Cerebellar nuclear complex (tissue), 1 donor: ENCODE measurements at places on chromosomes 2 and 18.

GRCh38 chr2:53210538-53210937, 557.1 kb upstream of the CHAC2 start:
- no peak for DNase-seq

DNA sequence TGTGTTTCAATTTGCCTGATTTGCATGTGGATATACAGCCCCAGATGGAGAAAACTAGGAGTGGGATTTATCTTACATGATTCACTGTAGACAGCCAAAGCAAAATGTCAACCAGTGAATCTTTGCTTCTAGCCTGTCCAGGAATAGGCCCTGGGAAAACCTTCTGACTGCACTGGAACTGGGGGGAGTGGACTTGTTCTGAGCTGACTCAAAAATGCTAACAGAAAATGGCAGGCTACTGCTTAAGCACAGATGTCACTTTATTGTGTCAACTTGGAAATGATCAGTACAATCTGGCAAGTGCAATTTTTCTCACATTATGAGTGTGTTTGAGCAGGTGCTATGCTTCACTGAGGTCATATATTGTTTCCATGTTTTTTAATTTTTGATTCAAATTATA, 593.7 kb downstream of the NRXN1 start:
- peak; percentile 2 for DNase-seq

GRCh38 chr2:236612737-236613136, 43.1 kb downstream of the ACKR3 start:
- no peak for DNase-seq

GRCh38 chr2:128086244-128086643, 4.8 kb upstream of the UGGT1 start:
- no peak for DNase-seq

- DNase-seq = no peak
These were observed 176.3 kb downstream of the ANAPC1 start for GRCh38 chr2:111707700-111708099.

DNA sequence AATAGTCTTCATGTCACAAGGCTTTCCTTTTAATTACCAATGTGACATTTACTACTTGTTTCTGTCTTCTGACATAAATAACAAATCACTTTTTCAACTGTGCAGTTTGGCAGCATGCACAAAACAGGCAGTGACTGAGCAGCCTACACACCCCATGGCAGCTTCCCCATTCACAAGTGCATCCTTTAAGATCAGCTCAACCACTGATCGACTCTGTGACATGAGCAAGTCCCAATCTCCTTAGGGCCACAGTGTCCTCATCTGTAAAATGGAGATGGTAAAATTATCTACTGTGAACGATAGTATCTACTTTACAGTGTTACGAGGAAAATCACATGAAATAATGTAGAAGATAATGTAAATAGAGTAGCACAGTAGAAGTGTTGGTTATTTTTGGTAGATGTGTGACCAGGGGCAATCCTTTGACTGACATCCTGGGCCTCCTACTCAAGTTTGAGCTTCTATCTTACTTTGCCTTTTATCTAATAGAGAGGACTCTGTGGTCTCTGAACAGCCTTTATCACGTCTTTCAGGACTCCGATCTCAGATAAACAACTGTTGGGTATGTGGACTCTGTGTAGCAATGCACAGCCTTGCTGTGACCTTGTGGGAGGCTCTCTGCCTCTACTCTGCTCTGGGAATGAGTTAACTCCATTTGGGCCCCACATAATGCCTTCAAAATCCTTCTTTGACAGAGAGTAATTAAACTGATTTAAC, 120.6 kb downstream of the PIGN start:
- DNase-seq = no peak

- DNase-seq = no peak
These were observed 82.1 kb upstream of the CCDC141 start for GRCh38 chr2:179132076-179132475.

DNA sequence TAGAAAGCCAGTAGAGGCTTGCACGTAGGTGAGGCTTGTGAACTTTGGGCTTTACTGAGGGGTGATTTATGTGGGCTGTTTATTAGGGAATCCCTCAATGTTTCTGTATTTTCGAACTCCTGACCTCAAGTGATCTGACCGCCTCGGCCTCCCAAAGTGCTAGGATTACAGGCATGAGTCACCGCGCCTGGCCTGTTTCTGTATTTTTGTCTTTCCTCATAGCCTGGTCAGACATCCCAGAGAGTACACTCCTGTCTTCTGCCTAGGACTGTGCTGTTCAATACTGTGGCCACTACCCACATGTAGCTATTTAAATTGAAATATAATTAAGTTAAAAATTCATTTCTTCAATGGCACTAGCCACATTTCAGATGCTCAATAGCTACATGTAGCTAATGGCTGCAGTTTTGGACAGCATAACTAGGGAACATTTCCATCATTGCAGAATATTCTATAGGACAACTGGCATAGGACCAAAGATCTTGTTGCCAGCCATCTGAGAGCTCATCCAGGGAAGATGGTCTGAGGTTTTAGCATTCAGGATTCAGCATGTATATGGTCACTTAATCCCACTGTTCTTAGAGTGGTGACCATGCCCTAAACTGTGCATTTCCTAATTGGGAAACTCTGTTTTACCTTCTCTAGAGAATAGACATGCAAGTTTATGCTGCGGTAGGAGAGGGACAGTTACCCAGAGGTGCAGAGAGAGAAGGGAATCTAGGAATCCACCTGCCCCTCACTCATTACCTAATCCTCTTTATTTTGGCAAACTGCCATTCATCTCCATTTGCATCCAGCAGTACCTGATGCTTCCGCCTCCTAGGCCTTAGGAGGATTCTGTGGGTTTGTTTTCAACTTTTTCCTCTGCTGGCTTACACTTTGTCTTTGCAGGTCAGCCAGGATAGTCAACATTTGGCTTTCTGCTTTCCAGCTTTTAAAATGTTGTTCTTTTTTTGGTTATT, 64.4 kb downstream of the LCLAT1 start:
- DNase-seq = no peak

- peak; percentile 8 for DNase-seq
These were observed 31.7 kb upstream of the UBXN4 start for GRCh38 chr2:135709992-135710391.

GRCh38 chr2:47218066-47218581, 63.0 kb upstream of the STPG4 start:
- DNase-seq = no peak

DNA sequence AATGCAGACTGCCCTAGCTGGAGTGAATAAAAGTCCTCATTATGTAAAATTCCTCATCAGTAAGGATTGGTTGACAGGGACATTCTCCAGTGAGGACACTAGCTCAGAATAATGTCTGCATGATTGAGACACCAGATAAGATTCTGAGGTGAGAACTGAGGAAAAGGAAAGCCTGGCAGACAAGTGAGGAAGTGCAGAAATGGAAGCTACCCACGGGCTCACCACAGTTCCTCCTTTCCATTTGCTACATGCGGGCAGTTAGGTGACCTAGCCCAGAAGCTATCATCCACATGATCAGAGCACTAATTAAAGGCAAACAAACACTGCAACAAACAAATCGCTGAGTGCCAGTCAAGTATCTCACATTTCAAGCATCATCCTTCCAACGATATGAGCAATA, 27.7 kb downstream of the NETO1 start:
- no peak for DNase-seq

DNA sequence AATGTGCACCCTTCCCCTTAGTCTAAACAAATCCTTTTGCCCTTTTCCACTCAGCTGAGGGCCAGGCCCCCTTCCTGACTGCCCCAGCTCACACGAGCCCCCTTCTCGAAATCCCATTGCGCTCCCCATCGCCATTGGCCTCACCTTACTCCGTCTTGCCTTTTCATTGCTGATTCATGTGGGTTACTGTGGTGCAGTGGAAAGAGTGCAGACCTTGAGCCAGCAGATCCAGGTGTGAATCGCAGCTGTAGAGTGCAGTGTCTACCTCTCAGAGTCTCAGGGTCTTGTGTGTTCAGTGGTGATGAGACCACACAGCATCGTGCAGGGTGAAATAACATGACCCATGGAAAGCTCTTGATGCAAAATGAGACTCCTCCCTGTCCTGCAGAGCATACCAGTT, 132.4 kb upstream of the APCDD1 start:
- no peak for DNase-seq

DNA sequence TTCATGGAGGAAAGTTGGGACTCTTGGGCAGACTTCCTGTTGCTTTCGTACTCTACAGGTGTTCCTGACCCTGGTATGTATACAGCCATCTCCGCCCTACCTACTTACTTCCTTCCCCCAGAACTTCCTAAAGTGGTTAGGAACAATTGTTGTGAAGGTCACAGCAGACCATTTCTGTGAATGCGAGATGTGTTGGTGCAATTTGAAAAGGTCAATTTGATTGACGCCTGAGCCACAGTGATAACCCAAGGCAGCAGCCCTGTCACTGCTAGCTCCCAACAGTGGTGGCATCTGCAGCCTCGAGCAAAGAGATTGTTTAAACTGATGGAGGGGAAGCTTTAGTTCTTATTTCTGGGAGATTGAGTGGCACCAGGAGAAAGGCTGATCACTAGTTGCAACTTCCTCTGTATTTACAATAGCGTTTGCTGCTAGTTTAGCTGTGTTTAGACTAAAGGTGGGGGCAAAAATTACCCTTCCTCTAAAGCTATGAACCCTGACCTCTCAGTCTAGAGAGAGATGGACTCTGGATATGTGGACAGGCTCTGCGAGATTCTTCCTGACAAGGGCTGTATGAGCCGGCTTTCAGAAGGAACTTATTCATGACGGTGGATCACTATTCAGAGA, 78.3 kb upstream of the MAP4K3 start:
- DNase-seq = no peak

- no peak for DNase-seq
These were observed 8.5 kb downstream of the OTX1 start for GRCh38 chr2:63058921-63059792.

DNA sequence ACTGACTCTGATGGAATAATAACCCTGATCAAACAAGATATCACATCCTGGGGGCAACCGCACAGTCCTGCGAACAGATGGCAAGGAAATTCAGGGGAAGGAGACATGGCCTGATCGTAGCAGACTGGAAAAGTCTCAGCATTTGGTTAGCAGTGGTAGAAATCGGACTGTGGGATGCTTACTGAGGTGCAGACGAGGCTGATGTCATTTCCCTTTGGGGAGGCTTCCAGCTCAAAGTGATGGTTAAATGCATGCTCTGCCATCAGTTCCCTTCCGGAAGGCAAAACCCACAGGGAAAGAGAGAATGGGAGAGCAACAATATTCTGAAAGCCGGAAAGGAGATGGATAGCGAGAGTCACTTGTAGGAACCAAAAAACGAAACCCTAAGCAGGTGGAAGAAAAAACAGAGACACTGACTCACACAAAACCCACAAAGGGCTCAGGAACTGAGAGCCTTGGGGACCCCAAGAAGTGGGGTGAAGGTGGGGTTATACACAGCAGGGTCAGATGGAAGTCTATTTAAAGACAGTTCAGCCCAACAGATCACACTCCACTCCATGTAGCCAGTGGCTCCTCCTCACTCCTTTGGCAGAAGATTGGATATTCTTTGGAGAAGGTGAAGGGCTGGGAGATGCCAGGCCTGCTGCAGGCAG, 93.1 kb downstream of the INPP5D start:
- no peak for DNase-seq

DNA sequence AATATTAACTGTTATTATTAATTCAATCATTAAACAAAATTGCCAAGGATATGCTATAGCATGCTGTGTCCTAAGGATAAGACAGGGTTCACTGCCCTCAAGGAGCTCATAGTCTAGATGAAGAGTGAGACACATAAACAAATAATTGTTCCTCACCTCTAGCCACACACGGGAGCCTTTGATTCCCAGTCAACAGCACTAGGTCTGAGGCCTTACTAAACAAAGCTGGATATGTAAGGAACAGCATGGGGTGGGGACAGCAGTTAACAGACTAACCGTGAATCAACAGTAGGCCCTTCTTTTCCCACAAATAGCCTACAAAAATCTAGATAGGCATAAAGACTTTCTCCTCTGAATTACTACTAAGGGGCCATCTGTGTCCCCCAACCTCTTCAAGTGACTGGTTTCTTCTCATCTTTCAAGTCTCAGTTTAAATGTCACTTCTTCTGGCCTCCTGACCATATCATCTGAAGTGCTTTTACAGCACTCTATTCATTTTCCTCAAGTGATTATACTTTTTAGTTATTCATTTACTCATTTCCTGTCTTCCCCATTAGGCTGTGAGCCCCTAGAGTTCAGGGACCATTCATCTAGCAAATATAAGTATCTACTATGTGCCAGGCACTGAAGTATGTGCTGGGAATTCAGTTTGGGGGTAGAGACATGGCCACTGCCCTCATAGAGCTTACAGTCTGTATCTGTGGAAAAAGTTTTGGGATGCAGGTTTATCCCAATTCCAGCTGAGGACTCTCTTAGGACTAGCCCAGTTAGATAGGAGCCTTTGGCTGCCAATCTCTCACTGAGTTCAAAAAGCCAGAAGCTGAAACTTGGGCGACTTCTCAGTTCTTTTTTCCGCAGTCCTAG, 29.9 kb upstream of the IHH start:
- DNase-seq = no peak

GRCh38 chr2:5867056-5867455, 174.9 kb downstream of the SOX11 start:
- DNase-seq = no peak

DNA sequence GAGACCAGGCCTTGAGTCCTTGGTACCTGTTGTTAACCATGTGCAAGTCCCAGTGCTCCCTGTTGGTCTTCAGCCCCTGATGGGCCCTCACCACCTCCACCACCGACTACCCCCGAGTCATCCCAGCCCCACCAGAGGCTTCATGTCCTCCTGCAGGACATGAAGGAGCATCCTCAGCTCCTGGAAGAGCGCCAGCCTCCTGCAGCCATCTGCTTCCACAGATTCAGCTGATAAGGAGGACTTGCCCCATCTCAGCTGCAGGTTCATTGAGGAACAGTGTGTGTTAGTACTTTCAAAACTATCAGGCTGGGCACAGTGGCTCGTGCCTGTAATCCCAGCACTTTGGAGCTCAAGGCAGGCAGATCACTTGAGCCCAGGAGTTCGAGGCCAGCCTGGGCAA, 151.9 kb downstream of the ATP9B start:
- DNase-seq = no peak

DNA sequence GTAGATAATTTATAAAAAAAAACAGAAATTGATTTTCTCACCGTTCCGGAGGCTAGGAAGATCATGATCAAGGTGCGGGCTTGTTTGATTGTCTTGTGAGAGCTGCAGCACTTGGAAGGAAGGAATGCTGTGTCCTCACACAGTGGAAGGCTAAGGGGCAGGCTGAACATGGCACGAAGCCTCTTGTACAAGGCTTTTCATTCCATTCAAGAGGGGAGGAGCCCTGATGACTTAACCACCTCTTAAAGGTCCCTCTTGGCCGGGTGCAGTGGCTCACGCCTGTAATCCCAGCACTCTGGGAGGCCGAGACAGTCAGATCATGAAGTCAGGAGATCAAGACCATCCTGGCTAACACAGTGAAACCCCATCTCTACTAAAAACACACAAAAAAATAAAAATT, 39.2 kb downstream of the PID1 start:
- DNase-seq = no peak
